Activated CD8-positive, alpha-beta memory T cell treated with anti-CD3 and anti-CD28 coated beads for 4 hours (primary cell): ENCODE measurements at places on chromosomes 6 and 20.

GRCh38 chr20:24682496-24682985 is 213.1 kb downstream of the SYNDIG1 start:
- DNase-seq = no peak

DNA sequence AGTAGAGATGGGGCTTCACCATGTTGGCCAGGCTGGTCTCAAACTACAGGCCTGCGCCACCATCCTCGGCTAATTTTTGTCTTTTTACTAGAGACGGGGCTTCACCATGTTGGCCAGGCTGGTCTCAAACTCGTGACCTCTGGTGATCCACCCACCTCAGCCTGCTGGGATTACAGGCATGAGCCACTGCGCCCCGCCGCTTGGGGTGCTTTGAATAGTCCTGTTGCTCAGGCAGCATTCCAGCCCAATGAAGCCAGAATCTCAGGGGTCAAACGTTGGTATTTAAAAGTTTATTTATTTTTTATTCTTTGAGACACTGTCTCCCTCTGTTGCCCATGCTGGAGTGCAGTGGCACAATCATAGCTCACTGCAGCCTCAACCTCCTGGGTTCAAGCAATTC is 11.3 kb downstream of the MOCS3 start:
- no peak for DNase-seq

- DNase-seq = no peak
Observed at GRCh38 chr6:22558288-22558882, 11.0 kb upstream of the HDGFL1 start.

- DNase-seq = peak; percentile 72
Observed at GRCh38 chr20:58209652-58210397, 18.6 kb downstream of the ANKRD60 start.

DNA sequence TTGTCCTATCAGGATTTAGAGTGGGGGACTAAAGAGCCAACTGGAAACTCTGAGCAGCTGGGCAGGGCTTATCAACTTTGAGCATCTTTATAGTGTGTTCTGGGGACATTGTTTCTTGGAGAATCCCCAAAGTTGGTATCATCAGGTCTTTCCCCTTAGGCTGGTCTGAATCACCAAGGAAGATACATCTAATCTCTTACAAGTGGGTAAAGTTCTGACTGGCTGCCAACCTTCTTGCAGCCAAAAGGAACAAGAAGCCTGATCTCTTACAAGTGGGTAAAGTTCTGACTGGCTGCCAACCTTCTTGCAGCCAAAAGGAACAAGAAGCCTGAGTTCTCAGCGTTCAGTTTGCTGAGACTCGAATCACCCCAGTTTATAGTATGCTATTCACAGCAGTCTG is 1.6 kb upstream of the MED23 start:
- no peak for DNase-seq

DNA sequence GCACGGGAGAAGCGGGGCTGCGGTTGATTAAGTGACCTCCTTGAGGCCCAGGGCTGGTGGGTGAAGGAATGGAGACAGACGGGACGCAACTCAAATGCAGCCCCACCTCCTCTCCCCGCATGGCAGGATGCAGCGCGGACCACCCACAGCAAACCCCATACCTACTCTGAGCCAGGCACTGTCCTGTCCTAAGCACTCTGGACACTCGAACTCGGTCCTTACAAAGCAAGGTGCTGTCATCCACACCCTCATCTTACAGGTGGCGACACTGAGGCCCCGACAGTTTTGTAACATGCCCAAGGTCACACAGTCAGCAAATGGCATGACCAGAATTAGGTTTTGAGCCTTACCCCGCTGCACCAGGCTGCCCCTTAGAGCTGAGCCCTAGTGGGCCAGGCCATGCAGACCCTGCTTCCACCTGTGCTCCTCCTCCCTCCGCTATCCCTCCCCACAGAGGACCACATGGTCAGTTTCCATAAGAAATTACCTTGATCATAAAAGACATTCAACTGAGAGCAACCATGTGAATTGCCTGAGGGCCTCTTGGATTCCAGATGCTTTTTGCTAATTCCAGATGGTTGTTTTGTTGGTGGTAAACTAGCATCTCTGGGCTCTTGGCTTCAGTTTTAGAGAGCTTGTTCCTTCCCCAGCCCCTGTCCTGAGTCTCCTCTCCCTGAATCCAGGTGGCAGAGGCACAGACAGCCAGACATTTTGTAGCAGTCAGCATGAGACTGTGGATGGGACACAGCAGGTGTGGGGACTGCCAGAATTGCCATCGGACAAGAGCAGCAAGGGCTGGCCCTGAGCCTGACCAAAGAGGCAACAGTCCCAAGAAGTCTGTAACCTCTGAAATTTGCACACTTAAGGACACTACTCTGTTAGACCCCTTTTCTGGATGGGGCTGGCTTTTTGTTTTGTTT is 171.9 kb upstream of the PMEPA1 start:
- no peak for DNase-seq

DNA sequence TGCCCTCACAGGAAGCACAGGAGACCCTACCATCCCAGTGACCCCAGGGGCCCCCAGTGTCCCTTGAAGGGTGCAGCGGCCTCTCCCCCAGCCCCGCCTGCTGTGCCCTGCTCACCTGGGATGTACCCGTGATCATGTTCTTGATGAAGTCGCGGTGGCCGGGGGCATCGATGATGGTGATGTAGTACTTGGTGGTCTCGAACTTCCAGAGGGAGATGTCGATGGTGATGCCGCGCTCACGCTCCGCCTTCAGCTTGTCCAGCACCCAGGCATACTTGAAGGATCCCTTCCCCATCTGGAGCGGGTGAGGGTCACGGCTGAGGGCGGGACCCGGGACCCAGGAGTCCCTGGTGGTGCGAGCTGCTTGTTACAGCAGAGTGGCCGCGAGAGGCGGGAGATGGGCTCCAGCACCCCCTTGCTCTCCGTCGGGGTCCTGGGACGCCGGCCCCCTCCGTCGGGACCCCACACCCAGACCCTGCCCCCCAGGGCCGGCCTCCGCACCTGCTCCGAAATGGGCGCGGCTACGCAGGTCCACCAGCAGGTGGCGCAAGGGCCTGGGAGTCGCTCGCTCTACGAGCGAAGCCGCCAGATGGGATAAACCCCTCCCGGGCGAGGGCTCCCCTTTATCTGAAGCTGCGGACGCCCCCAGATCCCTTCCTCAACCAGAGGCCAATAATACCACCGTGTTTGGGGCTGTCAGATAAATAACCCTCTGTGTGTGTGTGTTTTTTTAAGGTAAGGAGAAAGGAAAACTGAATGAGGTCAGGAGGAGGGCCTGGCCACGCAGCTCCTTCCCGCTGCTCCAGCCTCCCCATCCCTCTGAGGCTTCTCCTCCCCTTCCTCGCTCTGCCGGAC is 2.9 kb downstream of the EEF1A2 start:
- DNase-seq = peak; percentile 61

GRCh38 chr6:105537981-105538578 is 135.2 kb upstream of the PREP start:
- no peak for DNase-seq

DNA sequence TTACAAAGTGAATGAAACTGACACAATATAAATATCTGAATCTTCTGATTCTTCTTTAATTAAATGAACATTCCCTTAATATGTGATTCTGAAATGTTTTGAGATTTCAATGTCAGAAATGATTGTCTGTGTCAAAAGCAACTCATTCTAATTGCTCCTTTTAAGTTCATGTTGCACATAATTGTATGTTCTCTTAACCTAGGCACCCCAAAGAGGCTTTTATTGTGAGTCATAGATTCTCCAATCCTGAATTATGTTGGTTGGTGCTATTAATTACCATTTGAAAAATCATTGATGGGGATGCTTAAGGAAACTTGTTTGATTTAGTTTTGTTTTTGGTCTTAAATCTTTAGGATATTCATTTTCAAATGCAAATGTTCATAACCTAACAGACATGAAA is 829.7 kb upstream of the CITED2 start:
- DNase-seq = no peak

- DNase-seq = no peak
Observed at GRCh38 chr6:11460001-11460668, 77.4 kb upstream of the TMEM170B start.

DNA sequence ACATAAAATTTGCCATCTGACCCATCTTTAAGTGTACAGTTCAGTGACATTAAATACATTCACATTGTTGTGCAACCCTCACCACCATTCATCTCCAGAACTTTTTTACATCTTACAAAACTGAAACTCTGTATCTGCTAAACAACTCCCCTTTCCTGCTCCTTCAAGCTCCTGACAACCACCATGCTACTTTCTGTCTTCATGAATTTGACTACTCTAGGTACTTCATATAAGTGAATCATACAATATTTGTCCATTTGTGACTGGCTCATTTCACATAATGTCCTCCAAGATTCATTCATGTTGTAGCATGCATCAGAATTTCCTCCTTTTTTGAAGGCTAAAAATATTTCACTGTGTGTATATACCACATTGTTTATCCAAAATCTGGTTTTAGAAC is 86.9 kb upstream of the SMLR1 start:
- DNase-seq = no peak

DNA sequence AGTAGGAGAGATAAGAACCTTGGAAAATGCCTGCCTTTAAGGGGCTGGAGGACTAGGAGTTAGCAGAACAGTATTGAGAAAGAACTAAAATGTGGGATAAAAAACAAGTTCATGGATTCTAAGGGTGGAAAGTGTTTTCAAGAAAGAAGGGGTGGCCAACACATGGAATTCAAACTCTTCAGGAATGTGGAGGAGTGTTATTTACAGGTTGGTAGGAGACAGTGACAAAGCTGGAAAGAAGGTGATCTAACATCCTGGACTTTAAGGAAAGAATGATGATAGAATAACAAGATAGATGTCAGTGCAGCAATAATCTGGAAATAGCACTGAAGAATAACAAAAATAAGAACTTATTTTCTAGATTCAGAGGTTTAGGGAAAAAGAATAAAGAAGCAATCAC is 54.0 kb upstream of the TNFRSF21 start:
- no peak for DNase-seq

- DNase-seq = no peak
Observed at GRCh38 chr20:50012282-50013263, 29.8 kb downstream of the SNAI1 start.

GRCh38 chr6:126672649-126673048 is 332.7 kb downstream of the CENPW start:
- DNase-seq = no peak

- DNase-seq = no peak
Observed at GRCh38 chr6:24874128-24874527, 61.6 kb downstream of the RIPOR2 start.

DNA sequence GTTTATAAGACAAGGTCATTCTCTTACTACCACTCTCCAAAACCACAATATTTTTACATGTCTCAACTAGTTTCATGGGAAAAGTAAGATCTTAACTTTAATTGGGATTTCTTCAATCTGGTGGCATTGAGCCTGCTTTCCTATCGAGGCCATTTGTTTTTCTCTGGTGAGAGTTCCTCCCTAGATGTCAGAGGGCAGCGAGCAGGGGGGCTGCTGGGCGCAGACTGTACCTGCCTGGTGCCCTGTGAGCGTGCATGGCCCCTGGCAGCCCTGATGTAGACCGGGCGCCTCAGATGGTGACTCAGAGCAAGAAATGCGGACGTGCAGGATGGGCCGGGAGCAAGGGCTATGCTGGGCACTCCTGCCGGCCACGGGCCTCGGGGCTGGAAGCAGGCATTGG is 27.2 kb downstream of the ERMARD start:
- no peak for DNase-seq

GRCh38 chr6:3769610-3770009 is 18.1 kb upstream of the PXDC1 start:
- no peak for DNase-seq

DNA sequence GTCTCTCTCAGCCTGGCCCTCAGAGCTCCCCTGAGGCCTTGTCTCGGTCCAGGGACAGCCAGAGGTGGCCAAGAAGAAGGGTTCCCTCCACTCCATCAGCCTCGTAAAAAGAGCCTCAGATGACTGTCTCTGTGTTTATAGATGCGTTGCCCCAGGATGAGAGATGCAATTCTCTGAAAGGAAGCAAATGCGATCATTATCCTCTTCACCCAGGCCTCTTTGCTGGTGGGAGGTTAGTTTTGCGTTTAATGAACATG is 90.4 kb downstream of the YTHDF1 start:
- DNase-seq = no peak

DNA sequence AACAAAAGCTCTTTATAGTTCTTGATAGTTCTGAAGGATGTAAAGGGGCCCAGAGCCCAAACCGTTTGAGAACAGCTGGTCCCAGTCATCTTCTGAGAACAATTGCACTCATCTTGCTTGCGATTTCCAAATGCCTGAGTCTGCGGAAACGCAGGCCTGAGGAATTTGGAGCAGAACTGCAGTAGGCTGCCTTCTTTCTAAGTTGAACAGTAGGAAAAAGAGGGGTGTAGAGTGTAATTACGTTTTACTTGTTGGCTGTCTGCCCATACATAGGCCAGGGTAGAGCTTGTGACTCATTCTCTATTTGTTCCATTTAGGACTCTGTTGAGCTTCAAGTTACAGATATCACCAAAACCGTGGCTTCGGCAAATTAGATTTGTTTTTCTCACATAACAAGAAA is 42.0 kb upstream of the KIF16B start:
- DNase-seq = no peak

- no peak for DNase-seq
Observed at GRCh38 chr6:36712816-36713215, 15.2 kb downstream of the RAB44 start.

GRCh38 chr6:10528158-10528981 is 7.2 kb downstream of the GCNT2 start:
- DNase-seq = no peak

DNA sequence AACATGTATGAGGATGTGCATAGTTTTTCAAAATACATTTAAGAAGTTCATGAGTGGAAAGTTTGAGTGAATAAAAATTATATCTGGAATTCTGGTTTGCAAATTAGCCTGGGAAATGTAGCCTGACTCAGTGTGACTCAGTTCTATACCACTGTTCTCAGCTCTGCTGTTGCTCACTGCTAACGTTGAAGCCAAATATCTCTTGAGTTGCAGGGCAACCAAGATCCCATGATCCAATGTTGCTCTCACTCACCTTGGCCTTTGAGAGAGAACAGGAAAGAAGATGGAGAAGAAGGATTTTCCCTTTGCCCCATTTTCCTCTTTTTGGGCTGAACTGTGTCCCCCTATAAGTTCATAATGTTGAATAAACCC is 28.9 kb downstream of the PSMB9 start:
- DNase-seq = no peak

- DNase-seq = no peak
Observed at GRCh38 chr20:59451066-59451630, 150.7 kb downstream of the EDN3 start.

- DNase-seq = no peak
Observed at GRCh38 chr6:13383328-13384163, 55.2 kb upstream of the TBC1D7 start.

GRCh38 chr6:37104824-37105147 is 65.2 kb upstream of the PIM1 start:
- DNase-seq = no peak

DNA sequence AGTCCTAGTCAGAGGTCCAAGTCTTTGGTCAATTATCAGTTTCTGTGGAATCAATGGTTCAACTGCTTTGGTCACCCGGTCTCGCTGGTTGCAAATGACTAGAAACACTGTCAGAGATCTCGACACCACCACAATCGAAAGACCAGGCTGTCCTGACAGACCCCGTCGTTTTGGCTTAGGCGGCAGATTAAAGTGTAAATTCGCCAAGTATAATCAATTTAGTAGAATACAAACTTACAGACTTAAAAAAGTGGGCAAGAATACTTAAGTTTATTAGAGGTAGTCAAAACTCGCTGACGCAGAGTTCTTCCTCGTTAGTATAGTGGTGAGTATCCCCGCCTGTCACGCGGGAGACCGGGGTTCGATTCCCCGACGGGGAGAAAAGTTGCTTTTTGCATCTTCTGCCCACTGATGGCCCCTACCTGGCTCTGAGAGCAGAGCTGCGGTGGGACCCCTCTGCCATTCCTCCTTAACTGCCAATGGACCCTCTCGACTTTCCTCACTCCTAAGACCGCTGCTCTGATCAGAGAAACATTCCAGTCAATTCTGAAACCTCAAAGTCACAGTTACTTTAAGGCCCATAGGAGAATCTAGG is 30.6 kb upstream of the ZNF184 start:
- DNase-seq = peak; percentile 66
